GM23248 (cell line): ENCODE measurements at places on chromosomes 4 and X.
A peak's percentile ranks its signal among the peaks of the same experiment; 100 is the strongest.

DNA sequence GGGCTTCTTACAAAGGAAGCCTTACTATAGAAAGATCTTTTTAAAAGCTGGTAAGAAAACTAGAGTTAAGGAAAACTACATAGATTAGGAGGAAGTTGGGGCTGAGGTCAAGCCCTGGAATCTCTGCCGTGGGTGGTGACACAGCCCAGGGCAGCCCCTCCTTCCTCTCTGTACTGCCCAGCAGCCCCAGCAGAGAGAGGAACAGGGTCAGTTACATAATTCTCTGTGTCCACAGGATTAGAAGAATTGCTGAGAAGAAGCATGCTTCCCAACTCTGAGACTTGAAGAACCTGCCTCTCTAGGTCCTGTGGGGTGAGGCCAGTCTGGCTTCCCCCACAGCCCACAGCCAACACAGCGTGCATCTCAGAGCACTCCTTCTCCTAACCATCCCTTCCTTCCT, 9.2 kb upstream of the ABLIM2 start:
- DNase-seq = no peak

GRCh38 chr4:153684182-153684970, at the start of gene TLR2:
TSS of gene TLR2 (plus strand) at chr4:153684280. CDS start at chr4:153702908, 18,628 bp downstream.
- DNase-seq = peak; percentile 47

DNA sequence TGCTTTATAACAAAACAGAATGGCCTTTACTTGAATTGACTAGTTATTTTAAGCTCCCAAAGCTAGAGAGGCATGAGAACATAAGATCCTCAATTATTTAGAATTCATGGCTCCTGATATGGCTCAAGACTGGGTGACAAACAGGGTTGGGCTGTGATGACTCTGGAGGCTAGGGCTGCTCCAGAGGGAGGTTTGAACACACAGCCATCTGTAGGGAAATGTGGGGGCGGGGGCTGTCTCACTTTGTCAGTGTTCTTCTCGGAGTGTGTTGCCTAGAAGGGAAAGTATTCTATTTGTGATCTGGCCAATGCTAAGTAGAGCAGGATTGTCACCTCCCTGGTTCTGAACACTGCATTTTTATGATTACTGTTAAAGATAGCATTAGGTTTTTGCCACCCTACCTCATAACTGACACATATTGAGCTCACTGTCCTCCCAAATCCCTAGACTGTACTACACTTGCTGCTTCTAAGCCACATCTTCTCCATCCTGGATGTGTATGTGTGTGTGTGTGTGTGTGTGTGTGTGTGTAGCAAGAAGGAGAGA, 45.9 kb downstream of the VSIG4 start:
- DNase-seq = no peak

GRCh38 chrX:107768051-107768450, 7.5 kb downstream of the TSC22D3 start:
- DNase-seq = no peak

DNA sequence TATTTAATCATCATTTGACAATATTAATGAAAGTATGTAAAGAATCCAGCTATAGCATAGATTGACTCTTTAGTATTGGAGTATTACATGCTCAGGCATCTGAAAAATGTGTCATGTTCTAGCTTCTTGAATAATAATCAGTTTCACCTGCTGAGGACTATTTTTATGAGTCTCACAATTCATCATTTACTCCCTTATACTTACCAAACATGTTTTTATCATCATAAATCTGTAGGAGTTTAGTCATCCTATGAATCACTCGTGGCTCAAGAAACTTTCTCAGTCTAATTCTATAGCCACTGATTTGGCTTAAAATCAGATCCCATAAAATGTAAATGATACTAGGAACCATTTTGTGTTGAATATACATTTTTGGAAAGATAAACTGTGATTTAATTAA, 1616.1 kb downstream of the C4orf33 start:
- no peak for DNase-seq

GRCh38 chr4:37393889-37394288, 149.3 kb downstream of the NWD2 start:
- no peak for DNase-seq

DNA sequence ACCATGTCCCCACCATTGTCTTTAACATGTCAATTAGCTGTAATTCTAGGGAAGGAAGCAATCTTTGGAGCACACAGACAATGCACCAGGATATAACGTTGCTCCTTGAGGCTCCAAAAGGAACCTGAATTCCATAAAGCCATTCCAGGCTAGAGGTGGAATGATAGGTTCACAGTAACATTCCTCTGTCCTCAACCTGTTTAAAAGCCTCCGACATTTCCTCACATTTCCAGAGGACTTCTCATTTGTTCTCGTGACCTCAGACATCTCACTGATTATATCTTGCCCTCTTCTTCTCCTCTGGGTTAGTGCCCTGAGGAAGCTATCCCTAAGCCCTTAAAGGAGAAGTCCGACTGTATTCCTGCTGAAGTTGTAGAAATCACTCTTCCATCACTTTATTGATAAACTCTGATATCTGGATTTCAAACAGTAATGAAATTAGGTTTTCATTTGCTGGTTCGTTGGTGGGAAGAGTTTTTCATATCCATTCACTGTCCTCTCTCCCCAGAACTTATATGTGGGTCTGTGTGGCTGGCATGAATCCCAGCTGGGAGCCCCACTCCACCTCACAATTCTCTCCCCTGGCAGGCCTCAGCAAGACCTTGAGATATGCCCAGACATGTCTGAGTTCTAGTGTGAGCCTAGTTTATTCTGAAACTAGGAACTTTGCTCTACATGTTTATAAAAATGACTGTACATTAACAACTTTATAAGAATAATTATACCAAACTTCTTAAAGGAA, 44.2 kb upstream of the PRSS12 start:
- DNase-seq = no peak

DNA sequence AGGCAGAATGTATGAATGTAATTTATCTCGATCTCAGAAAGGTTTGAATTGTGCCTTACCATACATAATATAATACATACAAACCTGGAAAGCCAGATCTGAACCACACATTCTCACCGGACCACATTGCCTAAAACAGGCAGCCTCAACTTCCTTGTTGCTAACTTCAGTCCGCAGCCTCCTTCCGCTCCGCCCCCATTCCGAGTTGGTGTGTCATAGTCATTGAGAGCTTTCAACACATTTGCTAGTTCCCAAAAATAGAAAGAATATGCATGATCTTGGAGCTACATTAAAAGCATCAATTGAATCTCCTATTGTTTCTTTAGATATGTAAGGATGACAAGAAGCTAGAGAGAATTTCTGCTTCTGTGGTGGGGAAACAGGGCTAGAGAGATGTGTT, 127.2 kb downstream of the ARHGEF9 start:
- DNase-seq = peak; percentile 76

DNA sequence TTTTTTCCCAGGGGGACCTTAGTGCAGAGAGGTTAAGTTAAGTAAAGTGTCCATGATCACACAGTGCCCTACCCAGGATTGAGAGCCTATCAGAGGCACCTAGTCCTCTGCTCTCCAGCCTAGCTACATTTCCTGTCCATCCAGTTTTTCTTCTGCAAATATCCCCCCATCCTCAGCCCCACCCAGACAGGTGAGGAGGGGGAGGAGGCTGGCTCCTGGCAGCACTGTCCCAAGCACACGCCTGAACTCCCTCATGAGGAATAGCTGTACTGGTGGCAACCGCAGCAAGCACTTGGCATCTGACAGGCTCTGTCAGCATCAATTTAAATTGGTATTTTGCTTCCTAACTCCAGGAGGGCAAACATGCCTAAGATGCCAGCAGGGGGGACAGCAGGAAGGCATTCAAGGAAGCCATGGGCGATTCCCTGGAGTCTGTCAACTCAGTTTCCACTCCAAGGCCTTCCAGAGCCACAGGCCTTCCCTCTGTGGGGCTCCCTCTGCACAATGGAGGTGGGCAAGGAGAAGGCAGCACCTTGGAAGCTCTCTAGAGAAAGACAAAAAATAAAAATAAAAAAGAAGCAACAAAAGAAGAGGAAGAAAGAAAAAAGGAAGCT, 6.4 kb upstream of the FRMPD3 start:
- no peak for DNase-seq

DNA sequence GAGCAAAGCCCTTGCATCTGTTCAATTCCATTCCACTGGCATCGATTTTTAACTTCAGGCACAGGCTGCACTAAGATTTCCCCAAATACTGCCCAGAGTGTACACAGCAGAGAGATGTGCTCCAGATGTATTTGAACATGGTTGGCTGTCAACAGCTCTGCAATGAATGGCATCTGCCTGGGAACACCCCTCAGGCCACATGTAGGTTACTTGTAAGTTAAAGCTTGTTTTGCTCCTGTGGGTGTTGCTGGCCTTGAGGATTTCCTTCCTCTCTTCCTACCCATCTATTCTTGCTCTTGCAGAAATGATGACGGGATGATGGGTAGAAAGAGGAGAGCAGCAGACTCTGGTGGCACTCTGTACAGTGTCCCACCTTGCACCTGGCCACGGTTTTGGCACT, 69.3 kb upstream of the HELT start:
- DNase-seq = no peak

GRCh38 chr4:130359542-130359941, 1263.6 kb downstream of the C4orf33 start:
- DNase-seq = peak; percentile 24

DNA sequence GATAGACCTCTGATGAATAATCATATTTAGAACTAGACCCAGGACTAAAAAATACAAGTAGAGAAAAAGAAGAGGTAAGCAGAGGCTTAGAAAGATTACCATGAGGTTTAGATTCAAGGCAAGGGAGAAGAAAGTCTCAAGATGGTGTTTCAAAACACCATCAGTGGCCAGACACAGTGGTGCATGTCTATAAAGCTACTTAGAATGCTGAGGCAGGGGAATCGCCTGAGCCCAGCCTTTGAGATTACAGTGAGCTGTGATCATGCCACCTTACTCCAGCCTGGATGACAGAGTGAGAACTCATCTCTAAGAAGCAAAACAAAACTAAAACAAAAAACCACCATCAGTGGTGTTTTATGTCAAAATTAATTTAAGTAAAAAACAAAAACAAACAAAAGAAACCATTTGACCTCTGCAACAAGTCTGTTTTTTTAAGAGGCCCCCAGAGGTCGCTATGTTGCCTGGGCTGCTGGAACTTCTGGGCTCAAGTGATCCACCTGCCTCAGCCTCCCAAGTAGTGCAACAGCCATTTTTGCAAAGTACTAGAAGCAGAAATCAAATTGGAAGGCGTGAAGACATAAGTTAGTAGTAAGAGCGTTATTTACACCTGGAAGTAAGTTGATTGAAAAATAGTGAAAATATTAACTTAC, 784.3 kb downstream of the ADGRL3 start:
- no peak for DNase-seq

GRCh38 chr4:180134091-180134866, 2108.9 kb upstream of the TENM3 start:
- no peak for DNase-seq

GRCh38 chr4:23033796-23034195, 341.1 kb downstream of the GBA3 start:
- DNase-seq = peak; percentile 34

- no peak for DNase-seq
Measured at GRCh38 chrX:111506826-111507225, 4.6 kb upstream of the SERTM2 start.

DNA sequence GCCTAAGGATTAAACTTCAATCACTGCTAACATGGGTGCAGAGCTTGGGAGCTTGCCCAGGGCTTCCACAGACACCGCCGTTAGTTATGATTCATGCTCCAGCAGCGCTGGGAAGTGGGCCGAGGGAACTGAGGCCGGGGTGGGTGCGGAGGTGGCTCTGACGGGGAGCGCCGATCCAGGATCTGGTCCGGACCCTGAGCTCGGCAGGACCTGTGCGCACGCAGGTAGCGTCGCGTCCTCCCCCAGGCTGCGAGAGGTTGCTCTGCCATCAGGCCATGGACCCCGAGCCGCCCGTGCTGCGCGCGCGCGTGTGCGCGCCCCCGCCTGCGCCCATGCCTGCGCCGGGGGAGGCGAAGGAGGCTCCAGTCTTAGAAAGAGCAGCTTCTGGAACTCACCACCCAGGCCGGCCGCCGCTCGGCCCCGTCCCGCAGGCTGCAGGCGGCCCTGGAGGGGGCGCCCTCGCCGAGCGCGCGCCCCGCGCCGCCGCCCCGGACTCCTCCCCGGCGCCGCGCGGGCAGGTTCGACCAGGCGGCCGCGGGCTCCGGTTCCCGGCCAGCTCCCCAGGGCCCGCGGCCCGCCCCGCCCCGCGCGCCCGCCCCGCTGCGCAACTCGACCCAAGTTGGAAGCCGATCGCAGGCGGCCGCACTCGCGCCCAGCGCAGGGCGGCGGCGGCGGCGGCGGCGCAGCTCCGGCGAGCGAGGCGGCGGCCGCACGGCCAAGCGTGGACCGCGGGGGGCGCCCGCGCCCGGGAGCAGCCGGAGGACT, 732 bp upstream of the ADRA2C start:
- peak; percentile 77 for DNase-seq

DNA sequence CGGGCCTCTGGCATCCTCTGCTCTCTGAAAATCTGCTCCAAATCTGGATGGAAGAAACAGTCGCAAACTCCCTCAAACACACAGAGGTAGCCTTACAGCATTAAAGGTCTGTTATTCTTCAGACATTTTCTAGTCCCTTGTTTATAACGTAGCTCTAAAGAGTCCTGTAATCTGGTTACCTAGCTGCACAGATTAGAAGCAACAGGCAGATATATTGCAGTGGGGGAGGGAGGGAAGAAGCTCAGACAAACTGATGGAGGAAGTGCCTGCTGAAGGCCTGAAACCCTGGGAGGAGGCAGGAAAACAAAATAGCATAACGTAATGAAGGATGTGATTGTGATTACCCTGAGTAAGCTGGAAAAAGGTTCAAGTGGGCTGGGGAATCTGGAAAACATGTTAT, 39.4 kb downstream of the ZCCHC12 start:
- no peak for DNase-seq

- DNase-seq = peak; percentile 25
Measured at GRCh38 chrX:133668225-133668931, 253.1 kb upstream of the GPC4 start.

- DNase-seq = no peak
Measured at GRCh38 chrX:2490634-2491033, 10.1 kb downstream of the DHRSX start.

GRCh38 chr4:2812612-2813354, 19.9 kb downstream of the SH3BP2 start:
- peak; percentile 36 for DNase-seq

GRCh38 chrX:117510453-117510852, 606.2 kb downstream of the KLHL13 start:
- DNase-seq = no peak

GRCh38 chr4:1797861-1798579, 4.9 kb downstream of the FGFR3 start:
- DNase-seq = no peak

GRCh38 chr4:38177641-38178391, 217.6 kb downstream of the PTTG2 start:
- DNase-seq = peak; percentile 66
